ENCODE measurements at places on chromosomes 3 and 15.

GRCh38 chr3:102195198-102195948 is 239.4 kb upstream of the ZPLD1 start:
- DNase-seq = no peak

DNA sequence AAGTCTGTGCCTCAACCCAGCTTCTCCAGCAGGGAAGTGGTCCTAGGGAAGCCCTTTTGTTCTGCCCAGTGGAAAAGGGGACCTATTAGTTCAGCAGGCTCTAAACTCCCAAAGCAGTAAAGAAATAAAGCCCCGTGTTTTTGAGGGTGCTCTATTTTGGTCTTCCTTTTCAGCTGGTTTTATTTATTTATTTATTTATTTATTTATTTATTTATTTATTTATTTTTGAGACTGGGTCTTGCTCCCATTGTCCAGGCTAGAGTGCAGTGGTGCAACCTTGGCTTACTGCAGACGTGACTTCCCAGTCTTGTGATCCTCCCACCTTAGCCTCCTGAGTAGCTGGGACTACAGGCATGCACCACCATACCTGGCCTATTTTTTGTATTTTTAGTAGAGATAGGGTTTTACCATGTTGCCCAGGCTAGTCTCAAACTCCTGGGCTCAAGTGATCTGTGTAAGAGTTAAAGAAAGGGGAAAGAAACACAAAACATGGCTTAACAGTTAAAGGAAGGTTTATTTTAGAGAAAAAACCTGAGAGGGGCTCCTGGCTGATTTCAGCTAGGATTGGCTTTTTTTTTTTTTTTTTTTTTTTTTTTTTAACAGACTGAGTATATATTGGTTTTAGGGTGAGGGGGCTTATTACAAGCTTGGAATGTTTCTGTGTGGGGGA is 154.6 kb downstream of the CLSTN2 start:
- no peak for DNase-seq

DNA sequence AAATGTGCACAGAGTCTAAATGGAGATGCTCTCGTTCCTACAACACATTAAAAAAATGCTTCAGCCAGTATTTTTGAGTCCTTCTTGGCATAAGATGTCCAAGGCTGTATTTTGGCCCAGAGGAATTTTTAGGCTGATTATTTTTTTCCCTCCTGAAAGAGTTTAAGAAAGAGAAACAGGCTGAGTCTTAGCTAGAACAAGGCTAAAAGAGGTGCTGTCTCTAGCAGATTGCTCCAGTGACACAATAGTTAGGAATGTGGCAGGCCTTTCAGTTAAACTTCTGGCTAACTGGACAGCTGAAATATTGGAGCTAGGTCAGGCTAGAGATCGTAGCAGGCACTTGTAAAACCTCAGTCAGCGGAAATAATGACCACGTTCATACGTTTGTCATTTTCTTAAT is 271.4 kb upstream of the RARB start:
- no peak for DNase-seq

GRCh38 chr3:97822359-97822775 is 556 bp downstream of the CRYBG3 start:
- no peak for DNase-seq

GRCh38 chr15:66765478-66766281 is 63.6 kb downstream of the SMAD6 start:
- DNase-seq = peak; percentile 53

- no peak for DNase-seq
Observed at GRCh38 chr3:59116233-59116537, 66.4 kb upstream of the CFAP20DC start.

DNA sequence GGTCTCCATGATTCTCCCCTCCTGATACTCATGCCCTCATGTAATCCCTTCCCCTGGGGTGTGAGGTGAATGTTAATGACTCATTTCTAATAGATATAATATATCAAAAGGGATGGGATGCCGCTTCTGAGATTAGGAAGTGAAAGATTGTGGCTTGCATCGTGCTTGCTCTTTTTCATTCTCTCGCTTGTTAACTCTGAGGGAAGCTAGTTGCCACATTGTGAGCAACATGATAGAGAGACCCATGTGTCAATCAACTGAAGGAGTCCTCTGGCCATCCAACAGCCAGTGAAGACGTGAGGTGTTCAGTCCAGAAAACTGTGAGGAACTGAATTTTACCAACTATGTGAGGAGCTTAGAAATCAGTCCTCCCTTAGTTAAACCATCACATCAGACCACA is 28.9 kb upstream of the DRD3 start:
- no peak for DNase-seq

GRCh38 chr3:126580746-126581145 is 22.0 kb upstream of the C3orf22 start:
- no peak for DNase-seq

DNA sequence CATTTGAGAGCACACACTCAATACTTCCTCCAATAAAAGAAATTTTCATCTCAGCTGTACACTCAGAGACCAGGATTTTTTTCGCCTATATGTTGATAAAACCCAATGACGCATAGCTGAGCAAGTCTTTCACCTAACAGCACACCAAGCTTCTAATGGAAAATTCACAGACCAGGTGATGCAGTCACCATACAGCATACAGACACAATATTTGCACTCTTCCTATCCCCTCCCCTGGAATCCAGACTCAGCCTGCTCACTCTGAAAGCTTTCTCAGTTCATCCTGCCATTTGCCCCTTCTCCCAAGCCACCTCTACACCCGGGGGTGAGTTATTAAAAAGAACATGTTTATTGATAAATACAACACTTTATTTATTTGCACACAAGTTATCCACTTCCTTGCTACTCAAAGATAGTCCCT is 1.7 kb downstream of the TBC1D5 start:
- peak; percentile 55 for DNase-seq

DNA sequence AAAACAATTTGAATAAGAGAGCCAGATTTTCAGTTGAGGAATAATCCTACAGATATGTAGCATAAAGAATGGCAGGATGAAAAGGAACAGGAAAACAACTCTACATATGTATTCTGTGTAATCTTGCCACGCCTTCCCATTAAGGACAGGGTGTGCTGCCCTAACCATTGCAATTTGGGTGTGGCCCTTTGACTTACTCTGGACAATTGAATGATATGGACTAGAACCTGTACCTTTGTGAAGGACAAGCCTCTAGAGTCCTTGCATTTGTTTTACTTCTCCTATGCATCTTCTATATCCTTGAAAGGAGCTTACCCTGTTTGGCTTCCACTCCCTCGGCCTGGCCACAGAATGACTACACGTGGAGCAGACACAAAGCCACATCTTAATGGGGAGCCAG is 1261.6 kb upstream of the GBE1 start:
- DNase-seq = no peak

DNA sequence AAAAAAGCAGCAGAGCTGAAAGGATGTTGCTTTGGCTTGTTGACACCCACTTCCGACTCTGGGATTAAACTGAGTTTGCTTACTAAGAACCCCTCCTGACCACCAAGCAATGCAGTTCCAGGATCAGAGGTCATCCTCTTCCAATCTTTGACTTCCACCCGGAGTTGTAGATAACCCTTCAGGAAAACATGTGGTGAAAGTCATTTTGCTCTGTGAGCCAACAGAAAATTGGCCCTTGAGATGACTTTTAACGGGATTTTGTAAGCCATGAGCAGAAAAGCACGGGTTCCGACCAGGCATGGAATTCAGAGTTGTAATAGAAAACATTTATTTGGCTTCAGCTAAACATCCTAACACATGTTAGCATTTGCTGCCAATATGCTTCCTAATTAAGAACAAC is 171.6 kb upstream of the NR2F2 start:
- no peak for DNase-seq

DNA sequence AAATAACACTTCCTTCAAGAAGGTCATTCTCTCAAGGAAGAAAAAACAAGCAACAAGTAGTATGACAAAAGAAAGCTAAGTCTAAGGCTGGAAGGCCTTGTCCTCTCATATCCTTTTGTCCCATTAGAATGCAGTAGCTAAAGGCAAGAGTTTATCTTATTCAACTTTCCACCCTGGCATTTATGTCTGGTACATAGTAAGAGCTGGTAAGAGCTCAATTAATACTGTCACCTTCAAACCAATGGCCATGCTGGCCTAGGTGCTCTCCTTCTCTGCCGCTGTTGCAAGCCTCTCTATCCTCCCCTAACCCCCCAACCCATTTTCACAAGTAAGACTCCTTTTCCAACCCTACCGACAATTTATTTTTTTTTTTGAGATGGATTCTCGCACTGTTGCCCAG is 81.9 kb downstream of the LRRFIP2 start:
- DNase-seq = no peak

GRCh38 chr3:174365796-174366195 is 493.3 kb upstream of the NAALADL2 start:
- no peak for DNase-seq

- DNase-seq = no peak
Observed at GRCh38 chr3:132220986-132221385, 96.2 kb upstream of the ACP3 start.

DNA sequence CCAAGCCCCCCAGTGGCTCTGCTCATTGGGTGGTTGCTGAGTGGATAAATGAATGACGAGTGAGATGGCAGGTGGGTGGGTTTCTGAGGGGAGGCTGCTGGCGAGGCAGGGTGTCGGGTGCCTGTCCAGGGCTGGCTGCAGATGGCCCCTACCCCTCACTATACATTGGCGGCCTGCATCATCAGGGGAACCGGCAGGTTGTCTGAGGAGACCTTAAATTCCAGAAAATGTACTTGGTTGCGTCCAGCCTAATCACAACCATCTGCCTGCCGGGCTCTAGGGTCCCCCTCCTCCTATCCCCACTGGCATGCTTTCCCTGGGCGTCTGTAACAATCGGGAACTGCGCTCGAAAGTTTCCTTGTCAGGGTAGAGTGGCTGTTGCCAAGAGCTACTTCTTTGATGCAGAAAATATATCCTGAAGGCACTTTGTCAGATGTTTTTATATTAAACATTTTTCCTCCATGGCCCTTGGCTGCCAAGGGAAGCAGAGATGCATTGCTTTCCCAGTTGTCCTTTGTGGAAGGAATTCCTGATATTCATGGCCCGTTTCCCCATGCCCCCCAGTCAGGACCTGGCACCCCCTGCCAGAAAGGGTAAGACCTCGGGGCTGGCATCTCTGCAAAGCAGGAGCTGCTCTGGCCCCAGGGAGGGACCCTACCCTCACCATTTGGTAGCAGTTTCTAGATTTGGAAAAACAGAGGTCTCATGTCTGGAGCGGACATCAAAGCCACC is 22.9 kb downstream of the SMAD6 start:
- DNase-seq = no peak

DNA sequence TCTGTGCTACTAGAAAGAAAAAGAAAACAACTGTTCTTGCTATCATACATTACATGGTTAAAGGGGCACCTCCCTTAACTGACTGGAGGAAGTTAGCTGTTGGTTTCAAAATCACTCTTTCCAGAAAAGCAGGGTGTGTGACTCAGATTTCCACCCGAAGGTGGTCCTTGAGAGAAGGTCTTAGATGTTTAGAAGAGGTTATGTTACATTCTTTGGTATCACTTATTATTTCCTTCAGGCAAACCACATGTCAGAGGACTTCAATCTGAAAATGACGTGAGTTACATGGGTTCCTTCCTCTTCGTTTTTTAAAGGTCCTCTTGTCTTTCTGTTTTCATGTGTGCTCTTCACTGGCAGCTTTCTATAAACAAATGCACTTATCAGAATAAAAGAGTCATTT is 307.9 kb upstream of the CBLB start:
- peak; percentile 27 for DNase-seq

- no peak for DNase-seq
Observed at GRCh38 chr15:63460210-63461155, 43.9 kb upstream of the USP3 start.

DNA sequence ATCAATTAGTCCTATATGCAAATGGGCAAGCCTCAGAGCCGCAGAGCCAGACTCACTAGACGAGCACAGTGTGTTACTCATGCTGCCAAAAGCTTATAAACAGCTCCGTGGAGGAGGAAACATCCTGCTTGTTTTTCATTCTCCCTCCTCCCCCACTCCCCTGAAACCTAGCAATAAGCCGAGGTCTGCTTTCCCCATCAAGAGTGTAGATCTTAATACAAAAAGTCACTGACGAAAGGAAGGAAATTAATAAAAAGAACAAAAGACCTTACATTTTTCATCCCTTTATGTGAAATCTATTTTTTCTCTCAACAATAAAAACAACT is 88.5 kb downstream of the XXYLT1 start:
- DNase-seq = no peak

- DNase-seq = no peak
Observed at GRCh38 chr15:61521953-61522352, 292.9 kb upstream of the RORA start.

GRCh38 chr3:126711121-126711760 is 7.2 kb downstream of the CHCHD6 start:
- DNase-seq = no peak

DNA sequence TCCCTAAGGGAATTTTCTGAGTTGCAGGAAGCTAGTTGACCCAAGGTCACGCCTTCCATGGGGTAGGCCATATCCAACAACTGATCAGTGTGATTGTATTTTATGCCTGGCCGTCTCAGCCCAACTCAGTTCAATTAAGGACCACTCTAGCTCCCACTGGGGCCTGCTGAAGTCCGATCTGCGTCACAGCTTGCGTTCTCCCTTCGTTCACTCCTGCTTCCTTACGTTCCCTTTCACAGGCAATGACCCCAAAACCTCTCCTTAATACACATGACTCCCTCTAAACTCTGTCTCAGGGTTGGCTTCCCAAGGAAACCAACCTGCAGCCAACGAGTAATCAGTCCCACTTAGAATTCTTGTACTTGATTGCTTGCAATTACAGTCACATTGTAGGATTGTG is 428.0 kb downstream of the RBMS3 start:
- DNase-seq = no peak

GRCh38 chr3:4986175-4986781 is 7.0 kb downstream of the BHLHE40 start:
- no peak for DNase-seq

DNA sequence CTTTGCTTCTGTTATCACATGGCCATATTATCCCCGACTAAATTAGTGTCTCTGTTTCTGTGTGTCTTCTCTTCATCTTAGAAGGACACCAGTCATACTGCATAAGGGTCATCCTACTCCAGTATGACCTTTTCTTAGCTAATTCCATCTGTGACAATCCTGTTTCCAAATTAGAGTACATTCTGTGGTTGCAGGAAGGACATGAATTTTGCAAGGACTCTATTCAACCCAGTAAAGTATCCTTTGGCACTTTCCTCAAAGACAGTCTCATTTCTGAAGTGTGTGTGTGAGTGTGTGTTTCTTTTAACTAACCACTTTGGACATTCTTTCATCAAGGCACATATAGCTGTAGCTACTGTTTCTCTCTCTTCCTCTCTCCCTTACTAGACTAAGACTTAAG is 15.2 kb upstream of the MME start:
- DNase-seq = no peak

- DNase-seq = no peak
Observed at GRCh38 chr3:188362405-188362831, 208.5 kb downstream of the LPP start.

DNA sequence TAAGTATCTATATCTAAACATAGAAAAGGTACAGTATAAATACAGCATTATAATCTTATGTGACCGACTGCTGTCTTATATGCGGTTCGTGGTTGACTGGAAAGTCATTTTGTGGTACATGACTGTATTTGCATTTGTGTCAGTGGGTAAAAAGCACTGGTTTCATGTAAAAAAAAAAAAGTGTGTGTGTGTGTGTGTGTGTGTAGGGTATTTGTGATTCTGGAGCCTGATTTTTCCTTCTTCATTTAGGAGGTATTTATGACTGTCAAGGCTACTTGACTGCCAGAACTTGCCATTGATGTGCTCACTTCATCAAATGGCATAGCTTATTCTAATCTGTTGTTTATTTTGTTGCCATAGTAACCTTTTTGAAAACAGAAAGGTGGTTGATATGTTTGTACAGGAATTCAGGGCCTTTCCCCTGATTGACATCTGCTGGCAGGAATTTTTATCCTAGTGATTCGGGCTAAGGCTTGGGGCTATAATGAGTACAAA is 63.2 kb downstream of the AKAP13 start:
- DNase-seq = no peak

GRCh38 chr3:17077606-17078005 is 192.9 kb downstream of the PLCL2 start:
- no peak for DNase-seq
